Head of caudate nucleus (tissue), 42 donors: ENCODE measurements at places on chromosomes 1 and 21.

GRCh38 chr1:23023174-23023845, 4.0 kb downstream of the KDM1A start:
- no peak for DNase-seq

- DNase-seq: no peak
Measured at GRCh38 chr1:236124965-236125364, 17.4 kb upstream of the GPR137B start.

GRCh38 chr1:59177756-59178155, 119.1 kb upstream of the FGGY start:
- DNase-seq: no peak

- DNase-seq: no peak
Measured at GRCh38 chr1:54305906-54306514, 100.2 kb downstream of the SSBP3 start.
